ENCODE measurements at places on chromosomes 6 and 20.

GRCh38 chr6:108277831-108278230 lies 17.0 kb upstream of the SNX3 start:
- no peak for DNase-seq

- peak; percentile 9 for DNase-seq
These were observed 478.7 kb downstream of the HTR1B start for GRCh38 chr6:76984572-76984971.

- no peak for DNase-seq
These were observed 21.6 kb downstream of the LY86 start for GRCh38 chr6:6610031-6610591.

DNA sequence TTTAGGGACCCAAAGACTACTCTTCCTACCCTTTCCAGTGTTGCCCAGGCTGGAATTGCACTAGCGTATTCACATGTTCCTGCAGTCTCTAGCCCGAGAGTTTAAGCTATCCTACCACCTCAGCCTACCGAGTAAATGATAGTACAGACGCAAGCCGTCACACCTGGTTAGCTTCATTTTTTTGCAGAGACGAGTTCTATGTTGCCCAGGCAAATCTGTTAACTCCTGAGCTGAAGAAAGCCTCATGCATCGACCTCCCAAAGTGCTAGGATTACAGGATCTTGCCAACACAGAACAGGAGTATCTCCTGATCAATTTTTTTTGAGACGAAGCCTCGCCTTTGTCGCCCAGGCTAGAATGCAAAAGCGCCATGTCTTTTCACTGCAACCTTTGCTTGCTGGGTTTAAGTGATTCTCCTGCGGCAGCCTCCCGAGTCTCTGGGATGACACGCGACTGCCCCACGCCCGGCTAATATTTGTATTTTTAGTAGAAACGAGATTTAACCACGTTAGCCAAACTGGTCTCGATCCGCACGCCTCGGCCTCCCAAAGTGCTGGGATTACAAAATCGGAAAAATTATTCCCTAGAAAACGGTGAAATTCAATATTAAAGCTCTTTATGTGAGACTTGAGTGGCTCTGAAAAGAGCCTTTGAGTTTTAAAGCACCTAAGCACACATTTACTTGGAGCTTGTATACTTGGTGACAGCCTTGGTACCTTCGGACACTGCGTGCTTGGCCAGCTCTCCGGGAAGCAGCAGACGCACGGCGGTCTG lies 128.5 kb downstream of the HFE start:
- peak; percentile 20 for DNase-seq

DNA sequence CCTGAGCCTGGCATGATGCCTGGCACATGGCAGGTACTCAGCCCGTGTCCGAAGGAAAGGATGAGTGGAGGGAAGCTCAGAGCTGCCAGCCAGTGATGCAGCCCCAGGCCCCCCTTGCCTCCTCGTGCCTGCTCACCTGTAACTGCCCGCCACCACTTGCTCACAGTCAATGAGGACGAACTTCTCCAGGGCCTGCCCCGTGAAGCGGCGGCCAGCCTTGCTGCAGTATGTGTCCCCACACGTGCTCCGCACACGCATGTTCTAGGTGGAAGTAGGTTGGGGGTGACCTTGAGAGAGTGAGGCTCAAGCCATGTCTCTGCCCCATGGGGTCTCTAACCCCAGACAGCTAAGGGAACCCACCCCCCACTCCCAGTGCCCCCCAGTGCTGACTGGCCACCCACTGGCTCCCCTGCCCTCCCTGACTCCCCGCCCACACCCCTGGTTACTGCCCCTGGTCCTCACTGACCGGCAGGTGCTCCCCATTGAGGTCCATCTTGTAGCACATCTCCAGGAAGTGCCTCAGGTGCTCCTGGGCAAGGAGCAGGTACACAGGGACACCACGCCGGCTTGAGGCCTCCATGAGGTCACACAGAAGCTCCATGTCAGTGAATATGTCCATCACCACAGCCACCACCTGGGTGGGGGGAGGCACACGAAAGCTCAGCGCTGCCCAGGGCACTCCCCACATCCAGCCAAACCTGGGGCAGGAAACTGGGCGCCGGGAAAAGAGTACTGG lies 3.7 kb downstream of the FAM83C start:
- DNase-seq = no peak

- DNase-seq = no peak
These were observed 959.7 kb downstream of the KIF16B start for GRCh38 chr20:15613530-15613929.

GRCh38 chr6:42482174-42482573 lies 30.4 kb upstream of the TRERF1 start:
- DNase-seq = no peak

GRCh38 chr6:40417031-40417430 lies 170.1 kb downstream of the LRFN2 start:
- no peak for DNase-seq

DNA sequence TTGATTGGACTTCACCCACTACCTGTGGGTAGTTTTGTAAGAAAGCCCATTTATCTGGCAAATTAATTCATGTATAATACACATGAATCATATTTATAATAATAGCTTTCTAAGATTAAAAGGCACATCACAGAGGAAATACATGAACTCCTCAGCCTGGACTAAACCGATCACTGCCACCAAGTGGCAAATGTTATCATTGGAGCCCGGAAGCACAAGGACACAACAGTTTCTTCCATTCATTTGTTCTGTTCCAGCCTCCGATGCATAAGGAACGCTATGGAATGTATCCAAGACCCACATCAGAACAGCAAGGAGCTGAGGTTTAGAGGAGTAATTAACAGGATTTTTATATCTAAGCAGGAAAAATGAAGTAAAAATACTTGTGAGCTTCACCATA lies 13.9 kb upstream of the IPCEF1 start:
- DNase-seq = peak; percentile 55

DNA sequence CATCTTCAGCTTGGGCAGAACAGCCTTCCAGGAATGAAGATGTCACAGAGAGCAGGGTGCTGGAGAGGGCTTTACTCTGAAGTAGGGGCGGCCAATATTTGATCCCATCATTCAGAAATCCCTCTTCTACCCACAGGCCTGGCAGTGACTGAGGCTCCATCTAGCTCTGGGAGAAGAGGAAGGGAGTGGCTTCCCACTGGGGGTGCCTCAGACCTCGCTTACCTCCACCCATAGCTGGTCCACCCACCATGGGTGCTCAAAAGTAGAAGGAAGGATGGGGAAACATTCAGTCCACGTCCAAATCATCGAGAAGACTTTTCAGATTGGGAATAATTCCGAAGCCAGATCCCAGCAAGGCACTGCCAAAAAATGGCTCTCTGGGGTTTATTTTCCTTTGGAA lies 11.8 kb upstream of the THBD start:
- no peak for DNase-seq

DNA sequence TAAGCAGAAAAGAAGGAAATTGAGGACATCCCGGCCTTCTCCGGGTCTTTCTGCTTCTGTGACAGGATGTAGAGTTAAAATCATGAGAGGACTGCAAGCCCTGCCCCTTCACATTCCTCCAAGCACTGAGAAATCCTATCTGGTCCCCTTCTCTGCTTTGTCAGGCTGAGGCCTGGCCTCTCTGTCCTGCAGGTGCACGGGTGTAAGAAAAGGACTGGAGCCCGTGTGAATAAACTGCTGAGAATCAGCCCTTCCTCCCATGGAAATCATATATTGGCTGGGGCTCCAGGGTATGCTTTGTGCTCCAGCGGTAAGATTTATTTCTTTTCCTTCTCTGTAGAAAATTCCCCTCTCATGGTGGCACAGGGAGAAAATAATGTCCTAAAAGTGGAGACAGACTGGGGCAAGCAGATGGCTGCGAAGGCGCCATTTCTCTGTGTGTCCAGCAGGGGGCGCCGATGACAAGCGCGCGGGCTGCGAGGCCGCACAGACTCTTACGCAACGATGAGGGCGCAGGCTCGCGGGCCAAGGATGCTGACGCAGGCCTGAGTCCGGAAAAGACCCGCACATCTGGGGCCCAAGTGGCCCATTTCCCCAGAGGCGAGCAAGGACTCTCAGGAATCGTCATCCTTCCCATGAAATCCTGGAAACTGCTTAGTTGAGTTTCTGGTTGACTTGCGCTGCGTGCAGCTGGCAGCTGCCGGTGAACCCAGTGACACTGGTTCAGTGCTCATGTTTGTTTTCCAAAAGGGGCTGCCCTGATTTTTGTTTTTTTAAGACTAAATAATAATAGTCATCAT lies 258.6 kb downstream of the ADGB start:
- DNase-seq = peak; percentile 94

GRCh38 chr20:10282979-10283456 lies 64.4 kb downstream of the SNAP25 start:
- peak; percentile 11 for DNase-seq

DNA sequence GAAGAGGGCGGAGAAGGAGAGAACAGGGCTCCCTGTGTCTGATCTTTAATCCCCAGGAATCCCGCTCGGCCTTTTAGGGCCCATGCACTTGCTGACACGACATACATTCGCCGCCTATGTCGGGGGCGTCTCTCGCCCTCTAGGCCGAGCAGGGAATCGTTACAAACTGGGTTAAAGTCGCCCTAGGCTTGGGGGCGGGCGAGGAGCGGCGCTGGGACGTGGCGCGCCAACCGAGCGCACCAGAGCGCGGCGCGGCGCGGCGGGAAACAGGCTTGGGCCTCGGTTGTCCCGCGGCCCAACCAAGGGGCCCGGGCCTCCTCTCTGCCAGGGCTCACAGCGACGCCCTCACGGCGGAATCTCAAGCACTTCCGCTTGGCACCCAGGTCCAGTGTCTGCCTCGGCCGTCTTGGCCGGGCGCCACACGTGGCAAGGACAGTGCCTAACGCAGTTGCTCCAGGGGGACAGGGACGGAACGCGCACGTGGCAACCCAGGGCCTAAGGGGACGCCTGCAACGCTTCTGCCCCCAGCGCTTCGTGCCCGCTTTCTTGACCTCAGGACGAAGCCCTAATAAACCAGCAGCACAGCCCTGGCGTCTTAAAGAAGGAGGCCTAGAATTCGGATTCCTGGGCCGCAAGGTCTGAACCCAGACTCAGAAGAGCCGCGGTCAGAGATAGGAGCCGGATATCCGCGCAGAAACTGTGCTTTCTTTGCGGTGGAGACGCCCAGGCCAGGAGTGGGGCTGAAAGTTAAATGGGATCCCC lies 71.5 kb downstream of the NCR2 start:
- DNase-seq = no peak

- DNase-seq = no peak
These were observed 482.9 kb upstream of the SLC35B3 start for GRCh38 chr6:8918196-8918595.

- DNase-seq = no peak
These were observed 363.8 kb downstream of the RNGTT start for GRCh38 chr6:88599571-88599970.

GRCh38 chr6:118333772-118334171 lies 214.3 kb upstream of the PLN start:
- no peak for DNase-seq

DNA sequence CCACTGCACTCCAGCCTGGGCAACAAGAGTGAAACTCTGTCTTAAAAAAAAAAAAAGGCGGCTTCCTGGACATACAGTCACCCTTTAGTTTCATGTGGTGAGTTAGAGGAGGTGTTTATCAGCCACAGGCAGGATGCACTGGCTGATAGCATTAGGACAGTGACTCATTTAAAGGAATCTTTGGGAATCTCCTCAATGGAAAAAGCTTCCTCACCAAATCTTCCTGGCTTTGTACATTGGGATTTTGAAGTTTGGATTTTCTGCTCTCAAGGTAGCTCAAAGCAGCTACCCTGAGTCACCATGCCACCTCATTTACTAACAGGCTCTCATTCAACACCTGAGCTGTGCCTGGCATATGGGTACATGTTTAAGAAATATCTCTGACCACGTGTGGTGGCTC lies 20.2 kb downstream of the PRPH2 start:
- peak; percentile 55 for DNase-seq

DNA sequence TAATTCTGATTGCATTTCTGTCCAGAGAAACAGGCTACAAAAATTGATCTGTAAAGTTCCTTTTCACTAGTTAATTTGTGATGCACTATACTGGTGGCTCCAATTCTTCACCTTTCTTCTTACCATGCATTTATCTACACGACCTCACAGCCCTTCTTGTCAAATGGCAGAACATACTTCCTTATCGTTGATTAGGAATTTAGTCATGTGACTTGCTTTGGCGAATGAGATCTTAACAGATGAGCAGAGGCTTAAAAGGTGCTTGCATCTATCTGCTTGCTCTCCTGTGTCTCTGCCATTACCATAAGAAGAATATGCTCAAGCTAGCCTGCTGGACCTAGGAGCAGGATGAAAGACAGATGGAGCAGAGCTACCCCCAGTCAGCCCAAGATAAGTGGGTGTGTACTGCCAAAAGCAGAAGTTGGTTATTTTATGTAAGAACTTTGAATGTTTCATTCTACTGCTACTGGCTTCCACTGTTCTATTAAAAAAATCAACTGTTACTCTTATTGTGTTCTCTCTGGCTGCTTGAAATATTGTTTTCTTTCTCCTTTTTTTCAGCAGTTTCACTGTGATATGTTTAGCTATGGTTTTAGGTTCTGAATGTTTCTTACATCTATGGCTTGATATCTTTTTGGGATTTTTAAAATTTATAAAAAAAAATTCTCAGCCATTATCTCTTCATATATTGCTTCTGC lies 40.2 kb upstream of the RBM24 start:
- no peak for DNase-seq

DNA sequence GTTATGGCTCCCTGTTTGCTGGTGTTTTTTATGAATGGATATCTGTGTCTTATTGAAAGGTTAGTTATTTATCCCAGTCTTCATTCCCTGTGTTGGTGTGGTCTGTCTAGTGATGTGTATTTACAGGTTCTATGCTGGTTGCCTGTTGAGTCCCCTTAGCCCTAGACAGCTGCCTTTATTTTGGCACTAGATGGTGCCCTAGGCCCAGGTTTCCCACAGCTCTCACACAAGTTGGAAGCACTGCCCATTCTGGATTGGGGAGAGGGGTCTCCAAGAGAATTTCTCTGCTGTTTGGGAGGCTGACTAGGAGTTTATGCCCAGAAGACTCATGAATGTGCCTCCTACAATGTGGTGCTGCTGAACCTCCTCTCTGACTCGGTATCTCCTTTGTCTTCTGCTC lies 12.4 kb downstream of the GRM1 start:
- DNase-seq = peak; percentile 47

DNA sequence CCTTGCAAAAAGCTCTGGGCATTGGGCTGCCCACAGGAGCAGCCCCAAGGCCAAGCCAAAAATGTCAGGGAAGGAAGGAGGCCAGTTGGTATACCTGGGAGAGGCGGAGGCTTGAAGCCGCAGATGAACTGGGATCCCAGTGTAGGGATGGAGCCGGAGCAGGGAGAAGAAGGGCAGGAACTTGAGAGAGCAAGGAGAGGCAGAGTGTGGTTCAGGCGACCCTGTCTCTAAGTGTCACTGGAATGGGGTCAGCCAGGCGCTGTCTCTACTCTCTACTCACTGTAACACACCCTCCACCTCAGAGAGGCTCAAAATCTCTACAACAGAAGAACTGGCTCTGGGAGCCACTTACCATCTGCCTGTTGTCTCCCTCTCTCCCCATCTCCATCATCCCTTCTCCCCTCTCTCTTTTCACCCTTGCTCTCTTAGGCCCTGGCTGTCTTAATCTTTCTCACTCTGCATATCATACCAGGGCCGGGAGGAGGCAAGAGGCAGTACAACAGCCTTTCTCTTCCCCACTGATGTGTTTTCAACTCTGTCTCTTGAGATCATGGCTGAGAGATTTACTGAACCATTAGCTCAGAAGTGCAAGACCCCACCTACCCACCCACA lies 93.3 kb downstream of the CRYBG1 start:
- no peak for DNase-seq

All from cardiac fibroblast (primary cell).